ENCODE measurements at places on chromosomes 16 and 17.

- DNase-seq = no peak
- no peaks in the 10 kb centered on the region for H3K4me1 ChIP-seq
- H3K36me3 ChIP-seq = no peaks in the 10 kb centered on the region
- H3K27me3 ChIP-seq = no peaks in the 10 kb centered on the region
These were observed 276.3 kb upstream of the MYOCD start for GRCh38 chr17:12389421-12389820.

- H3K36me3 ChIP-seq = no peaks in the 10 kb centered on the region
- H3K27me3 ChIP-seq = peaks cover 15% of the 10 kb centered on the region
- H3K4me3 ChIP-seq = no peak overlapping the region
- H3K27ac ChIP-seq = no peak overlapping the region
- no peak for DNase-seq
- no peaks in the 10 kb centered on the region for H3K4me1 ChIP-seq
These were observed 8.3 kb upstream of the CLUH start for GRCh38 chr17:2719861-2720260.

DNA sequence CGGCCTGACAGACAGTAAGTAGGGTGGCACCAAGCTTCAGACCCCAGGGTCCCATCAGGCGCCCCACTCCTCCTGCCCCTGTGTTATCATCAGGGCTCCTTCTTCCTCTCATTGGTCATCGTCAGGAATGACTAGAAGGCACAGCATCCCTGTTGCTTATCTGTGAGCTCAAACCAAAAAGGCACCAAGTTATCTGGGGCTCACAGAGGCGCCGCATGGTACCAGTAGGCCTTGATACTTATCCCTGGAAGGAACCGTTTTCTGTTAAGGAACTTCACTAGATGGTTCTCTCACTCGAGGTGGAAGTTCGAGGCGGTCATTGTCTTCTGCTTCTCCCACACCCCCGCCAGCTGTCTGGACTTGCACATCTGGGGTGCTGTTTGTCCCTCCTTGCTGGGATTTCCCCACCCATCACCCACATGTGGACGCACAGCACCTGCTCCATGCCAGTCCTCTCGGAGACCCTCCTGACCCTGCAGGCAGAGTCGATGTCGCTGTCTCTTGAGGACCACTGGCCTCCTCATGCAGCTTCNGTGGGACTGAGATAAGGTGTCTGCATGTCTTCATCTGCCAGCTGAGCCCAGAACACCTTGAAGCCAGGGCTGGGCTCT is 52.1 kb downstream of the METRNL start:
- no peak overlapping the region for H3K4me3 ChIP-seq
- H3K27me3 ChIP-seq = peaks cover 27% of the 10 kb centered on the region
- no peak for DNase-seq
- H3K36me3 ChIP-seq = peaks cover 5% of the 10 kb centered on the region
- H3K27ac ChIP-seq = no peak overlapping the region
- H3K4me1 ChIP-seq = peaks cover 15% of the 10 kb centered on the region

GRCh38 chr17:62692159-62692651 is 64.7 kb downstream of the MRC2 start:
- H3K36me3 ChIP-seq = no peaks in the 10 kb centered on the region
- no peaks in the 10 kb centered on the region for H3K4me1 ChIP-seq
- no peak overlapping the region for H3K4me3 ChIP-seq
- H3K27me3 ChIP-seq = no peaks in the 10 kb centered on the region
- no peak overlapping the region for H3K27ac ChIP-seq

DNA sequence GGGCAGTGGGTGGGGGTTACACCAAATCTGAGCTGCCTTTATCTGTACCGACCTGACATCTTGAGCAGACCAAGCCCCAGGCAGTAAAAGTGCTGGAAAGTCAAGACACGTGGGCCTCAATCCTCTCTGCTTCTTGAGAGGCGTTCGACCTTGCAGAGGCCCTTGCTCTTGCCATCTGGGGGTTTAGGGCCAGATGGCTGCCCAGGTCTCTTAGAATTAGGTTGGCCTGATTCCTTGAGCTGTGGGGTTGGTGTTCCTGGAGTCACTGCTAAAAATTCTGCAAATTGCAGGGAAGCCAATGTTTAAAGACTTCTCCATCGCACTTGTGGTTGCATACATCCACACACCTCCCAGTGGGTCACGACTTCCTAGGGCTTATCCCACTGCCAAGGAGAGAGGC is 238.2 kb upstream of the ASIC2 start:
- no peaks in the 10 kb centered on the region for H3K36me3 ChIP-seq
- peaks cover 43% of the 10 kb centered on the region for H3K27me3 ChIP-seq
- H3K27ac ChIP-seq = no peak overlapping the region
- no peak for DNase-seq

GRCh38 chr16:9012848-9013507 is 49.3 kb upstream of the USP7 start:
- no peak overlapping the region for H3K27ac ChIP-seq
- no peaks in the 10 kb centered on the region for H3K36me3 ChIP-seq
- H3K27me3 ChIP-seq = no peaks in the 10 kb centered on the region

DNA sequence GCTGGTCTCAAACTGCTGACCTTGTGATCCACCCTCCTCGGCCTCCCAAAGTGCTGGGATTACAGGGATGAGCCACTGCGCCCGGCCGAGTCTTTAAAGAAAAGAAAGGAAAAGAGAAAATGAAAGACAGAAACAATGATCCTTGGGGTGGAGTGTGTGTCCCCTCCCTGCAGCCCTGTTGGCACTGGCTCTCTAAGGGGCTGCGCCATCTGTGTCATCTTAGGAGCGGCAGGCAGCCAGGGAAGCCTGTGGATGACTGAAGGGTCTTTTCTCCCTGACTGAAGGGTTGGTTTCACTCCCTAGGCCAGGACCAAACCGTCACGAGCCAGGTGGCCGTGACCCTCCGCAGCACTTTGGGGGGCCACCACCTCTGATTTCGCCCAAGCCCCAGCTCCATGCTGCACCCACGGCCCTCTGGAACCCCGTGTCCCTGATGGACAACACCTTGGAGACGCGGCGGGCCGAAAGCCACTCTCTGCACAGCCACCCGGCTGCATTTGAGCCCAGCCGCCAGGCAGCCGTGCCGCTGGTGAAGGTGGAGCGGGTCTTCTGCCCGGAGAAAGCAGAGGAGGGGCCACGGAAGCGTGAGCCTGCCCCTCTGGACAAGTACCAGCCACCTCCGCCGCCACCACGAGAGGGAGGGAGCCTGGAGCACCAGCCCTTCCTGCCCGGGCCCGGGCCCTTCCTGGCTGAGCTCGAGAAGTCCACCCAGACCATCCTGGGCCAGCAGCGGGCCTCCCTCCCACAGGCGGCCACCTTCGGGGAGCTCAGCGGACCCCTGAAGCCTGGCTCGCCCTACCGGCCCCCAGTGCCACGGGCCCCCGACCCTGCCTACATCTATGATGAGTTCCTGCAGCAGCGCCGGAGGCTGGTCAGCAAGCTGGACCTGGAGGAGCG is 27.7 kb downstream of the GINS2 start:
- H3K36me3 ChIP-seq = peaks cover 47% of the 10 kb centered on the region
- no peak overlapping the region for H3K27ac ChIP-seq
- no peak overlapping the region for H3K4me3 ChIP-seq
- no peak for DNase-seq
- H3K4me1 ChIP-seq = no peaks in the 10 kb centered on the region

GRCh38 chr17:35891269-35891668 is 11.1 kb upstream of the CCL5 start:
- H3K36me3 ChIP-seq = peaks cover 6% of the 10 kb centered on the region
- H3K4me3 ChIP-seq = no peak overlapping the region
- H3K27me3 ChIP-seq = no peaks in the 10 kb centered on the region
- no peak for DNase-seq
- peaks cover 14% of the 10 kb centered on the region for H3K4me1 ChIP-seq

DNA sequence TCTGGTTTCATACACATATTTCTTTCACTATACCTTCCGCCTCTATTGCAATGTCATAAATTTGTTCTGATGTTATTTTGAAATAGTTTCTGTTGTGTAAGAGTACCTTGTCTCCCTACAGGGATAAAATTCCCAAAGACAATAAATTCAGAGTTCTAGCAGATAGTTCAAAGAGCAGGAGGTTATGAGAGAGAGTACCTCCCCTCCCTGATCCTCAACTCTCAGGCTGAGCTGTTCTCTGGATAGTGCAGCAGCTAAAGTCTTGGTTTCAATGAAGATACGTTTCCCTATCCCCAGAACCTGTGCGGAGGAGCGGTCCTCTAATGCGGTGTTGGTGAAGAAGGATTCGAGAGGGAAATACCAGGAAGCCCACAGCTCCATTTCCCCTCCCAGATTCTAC is 190.2 kb upstream of the CPHXL start:
- no peaks in the 10 kb centered on the region for H3K36me3 ChIP-seq
- peaks cover 11% of the 10 kb centered on the region for H3K27me3 ChIP-seq
- H3K4me1 ChIP-seq = no peaks in the 10 kb centered on the region
- DNase-seq = no peak
- H3K4me3 ChIP-seq = no peak overlapping the region
- H3K27ac ChIP-seq = no peak overlapping the region

GRCh38 chr17:1638171-1638590 is 7.4 kb downstream of the SCARF1 start:
- H3K4me1 ChIP-seq = no peaks in the 10 kb centered on the region
- DNase-seq = no peak
- H3K4me3 ChIP-seq = no peak overlapping the region
- H3K36me3 ChIP-seq = no peaks in the 10 kb centered on the region
- H3K27me3 ChIP-seq = no peaks in the 10 kb centered on the region

GRCh38 chr16:55250701-55251100 is 73.3 kb upstream of the IRX6 start:
- H3K36me3 ChIP-seq = no peaks in the 10 kb centered on the region
- H3K4me1 ChIP-seq = no peaks in the 10 kb centered on the region
- peaks cover 22% of the 10 kb centered on the region for H3K27me3 ChIP-seq

- no peak overlapping the region for H3K4me3 ChIP-seq
- peaks cover 2% of the 10 kb centered on the region for H3K4me1 ChIP-seq
- DNase-seq = no peak
- H3K36me3 ChIP-seq = peaks cover 68% of the 10 kb centered on the region
These were observed 4.0 kb downstream of the UNC13D start for GRCh38 chr17:75839942-75840798.

GRCh38 chr16:72560617-72561016 is 388.7 kb upstream of the PMFBP1 start:
- no peaks in the 10 kb centered on the region for H3K4me1 ChIP-seq
- no peak overlapping the region for H3K4me3 ChIP-seq
- no peaks in the 10 kb centered on the region for H3K36me3 ChIP-seq
- H3K27ac ChIP-seq = no peak overlapping the region
- no peak for DNase-seq

DNA sequence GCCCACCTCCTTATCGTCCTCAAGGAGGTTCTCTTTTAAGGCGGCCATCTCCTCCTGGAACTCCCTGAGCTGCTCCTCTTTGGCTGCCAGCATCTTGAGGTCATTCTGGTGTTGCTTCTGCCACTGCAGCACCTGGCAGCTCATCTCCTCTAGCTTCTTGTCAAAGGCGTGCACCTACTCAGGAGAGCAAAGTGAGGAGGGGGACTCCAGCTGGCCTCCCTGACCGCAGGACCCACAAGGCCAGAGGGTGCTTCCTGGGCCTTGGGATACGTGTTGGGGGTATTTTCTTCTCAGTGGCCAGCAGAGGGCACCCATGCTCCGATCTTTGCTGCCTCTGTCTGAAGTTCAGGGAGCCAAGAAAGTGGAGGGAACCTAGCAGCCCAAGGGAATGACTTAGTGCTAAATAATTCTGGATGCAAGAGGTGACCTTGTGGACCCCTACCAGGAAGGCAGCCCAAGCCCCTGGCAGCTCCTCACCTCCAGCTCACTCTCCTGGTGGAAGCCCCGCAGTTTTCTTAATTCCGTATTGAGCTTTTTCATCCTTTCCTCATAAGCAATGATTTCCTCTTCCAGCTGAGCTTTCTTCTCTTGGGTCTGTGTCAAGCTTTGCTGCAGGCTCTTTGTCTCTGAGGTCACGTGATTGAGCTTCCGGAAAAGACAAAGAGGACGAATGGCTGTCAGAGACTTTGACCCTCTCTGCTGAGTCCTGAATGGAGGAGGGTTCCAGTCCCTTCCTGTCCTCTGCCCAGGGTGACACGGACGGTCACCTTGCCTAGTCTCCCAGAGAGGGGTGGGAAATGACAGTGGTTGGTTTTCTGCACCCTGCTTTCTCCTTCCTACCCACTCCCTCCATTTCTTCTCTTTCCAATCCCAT is 31.4 kb downstream of the DHX38 start:
- no peaks in the 10 kb centered on the region for H3K27me3 ChIP-seq
- no peak overlapping the region for H3K27ac ChIP-seq
- no peaks in the 10 kb centered on the region for H3K36me3 ChIP-seq

GRCh38 chr17:11786711-11787438 is 188.6 kb downstream of the DNAH9 start:
- no peaks in the 10 kb centered on the region for H3K36me3 ChIP-seq
- H3K27ac ChIP-seq = no peak overlapping the region
- no peak for DNase-seq
- no peak overlapping the region for H3K4me3 ChIP-seq
- no peaks in the 10 kb centered on the region for H3K4me1 ChIP-seq
- no peaks in the 10 kb centered on the region for H3K27me3 ChIP-seq

DNA sequence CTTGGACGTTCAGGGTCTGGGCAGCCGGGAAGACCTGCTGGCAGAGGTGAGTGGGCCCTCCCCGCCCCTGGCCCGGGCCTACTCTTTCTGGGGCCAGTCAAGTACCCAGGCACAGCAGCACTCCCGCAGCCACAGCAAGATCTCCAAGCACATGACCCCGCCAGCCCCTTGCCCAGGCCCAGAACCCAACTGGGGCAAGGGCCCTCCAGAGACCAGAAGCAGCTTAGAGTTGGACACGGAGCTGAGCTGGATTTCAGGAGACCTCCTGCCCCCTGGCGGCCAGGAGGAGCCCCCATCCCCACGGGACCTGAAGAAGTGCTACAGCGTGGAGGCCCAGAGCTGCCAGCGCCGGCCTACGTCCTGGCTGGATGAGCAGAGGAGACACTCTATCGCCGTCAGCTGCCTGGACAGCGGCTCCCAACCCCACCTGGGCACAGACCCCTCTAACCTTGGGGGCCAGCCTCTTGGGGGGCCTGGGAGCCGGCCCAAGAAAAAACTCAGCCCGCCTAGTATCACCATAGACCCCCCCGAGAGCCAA is 8.6 kb upstream of the ABCC3 start:
- DNase-seq = peak; percentile 89
- H3K27me3 ChIP-seq = peaks cover 14% of the 10 kb centered on the region
- H3K27ac ChIP-seq = no peak overlapping the region
- no peak overlapping the region for H3K4me3 ChIP-seq
- H3K36me3 ChIP-seq = peaks cover 6% of the 10 kb centered on the region

All from Calu3 (cell line).